CD8-positive, alpha-beta memory T cell (primary cell): ENCODE measurements at places on chromosomes 1 and 21. TPM values are rescaled to one million over a fixed set of nuclear protein-coding genes. Genes with fewer than 3 reads are reported as not detected.

The HSD11B1 gene
- total RNA-seq = 0.80 TPM

DNA sequence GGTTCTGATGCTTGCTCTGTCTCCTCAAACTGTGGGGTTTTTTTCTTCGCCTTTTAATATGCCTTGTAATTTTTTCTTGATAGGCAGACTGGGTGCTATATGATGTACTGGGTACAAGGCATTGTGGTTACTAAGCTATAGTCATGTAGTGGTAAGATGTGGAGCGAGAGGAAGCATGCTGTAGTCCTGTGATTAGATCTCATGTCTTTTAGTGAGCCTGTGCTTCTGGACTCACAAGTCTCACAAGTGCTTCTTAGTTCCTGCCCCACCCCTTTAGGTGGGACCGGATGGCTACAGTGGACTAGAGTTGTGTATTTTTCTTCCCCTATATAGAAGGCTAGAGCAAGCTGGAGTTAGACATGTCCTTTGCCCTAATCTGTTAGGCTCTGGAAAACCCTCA is 178.7 kb downstream of the DNM3 start:
- DNase-seq = no peak

- DNase-seq = no peak
Observed at GRCh38 chr1:32241001-32241763, 5.8 kb upstream of the FAM167B start.

The CD1D gene
- total RNA-seq = not detected

The PSRC1 gene
- 5.4 TPM for total RNA-seq

DNA sequence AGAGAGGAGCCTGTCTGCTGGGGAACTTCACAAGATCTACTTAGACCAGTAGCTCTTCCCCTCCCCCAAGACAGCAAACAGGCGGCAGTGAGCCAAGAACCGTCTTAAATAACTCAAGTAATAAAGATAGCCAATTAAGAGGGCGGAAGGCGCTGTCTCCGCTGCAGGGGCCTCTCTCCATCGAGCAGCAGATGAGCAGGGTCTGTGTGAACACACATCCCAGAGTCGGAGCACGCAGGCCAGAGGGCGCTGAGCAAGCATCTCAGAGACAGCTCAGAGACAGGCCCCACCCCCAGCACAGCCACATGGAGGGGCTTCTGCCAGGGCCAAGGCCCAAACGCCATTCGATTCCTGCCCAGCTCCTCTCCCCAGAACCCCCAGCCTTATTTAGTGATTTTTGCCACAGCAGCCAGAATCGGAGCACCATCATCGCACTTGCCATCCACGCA is 11.1 kb downstream of the IFFO2 start:
- DNase-seq = no peak

GRCh38 chr1:164562947-164563520 is 4.0 kb downstream of the PBX1 start:
- DNase-seq = no peak

The GJA4 gene
- total RNA-seq = not detected

The IFNAR2 gene
- 23.4 TPM for total RNA-seq

DNA sequence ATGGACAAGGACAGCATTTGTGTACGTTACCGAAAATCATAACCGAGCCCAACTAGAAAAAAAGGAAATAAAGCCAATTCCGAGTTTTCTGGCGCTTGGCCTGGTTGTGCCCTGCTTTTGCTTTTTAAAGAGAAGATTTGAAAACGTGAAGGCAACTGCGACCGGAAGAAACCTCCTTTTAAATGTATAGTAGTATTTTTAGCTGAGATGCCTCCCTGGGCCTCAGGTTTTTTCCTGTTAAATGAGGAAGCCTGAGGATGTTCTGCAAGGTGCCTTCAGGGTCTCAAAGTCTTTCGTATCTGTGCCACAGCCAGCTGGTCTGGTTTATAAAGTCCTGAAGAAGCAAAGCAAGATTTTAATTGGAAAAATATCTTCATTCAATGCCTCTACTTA is 371 bp upstream of the ODF2L start:
- no peak for DNase-seq

The LCE1B gene
- not detected for total RNA-seq

The ADAM30 gene
- total RNA-seq = not detected

DNA sequence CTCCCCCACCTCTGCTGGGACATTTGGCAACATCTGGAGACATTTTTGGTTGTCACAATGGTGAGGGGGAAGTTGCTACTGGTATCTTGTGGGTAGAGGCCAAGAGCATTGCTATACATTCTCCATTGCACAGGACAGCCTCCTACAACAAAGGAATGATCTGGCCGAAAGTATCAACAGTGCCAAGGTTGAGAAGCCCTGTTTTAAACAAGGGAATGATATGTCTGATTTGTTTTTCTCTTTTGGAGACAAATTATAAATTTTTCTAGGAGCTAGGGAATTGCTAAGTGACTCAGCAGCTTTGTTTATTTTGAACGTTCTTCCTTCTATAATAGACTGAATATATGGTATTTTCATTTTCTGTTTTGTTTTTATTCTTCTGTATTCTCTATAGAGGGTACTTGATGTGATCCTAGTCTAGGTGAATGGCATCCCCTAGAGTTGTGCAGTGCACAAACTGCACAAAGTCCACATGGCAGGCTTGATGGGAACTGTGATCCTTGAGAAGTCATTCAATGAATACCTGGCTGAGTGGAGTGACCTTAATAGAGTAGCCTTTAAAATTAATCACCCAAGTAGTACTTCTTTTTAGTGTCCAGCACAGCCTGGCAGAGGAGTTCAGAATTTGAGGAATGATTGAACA is 288.6 kb upstream of the USP24 start:
- DNase-seq = no peak

DNA sequence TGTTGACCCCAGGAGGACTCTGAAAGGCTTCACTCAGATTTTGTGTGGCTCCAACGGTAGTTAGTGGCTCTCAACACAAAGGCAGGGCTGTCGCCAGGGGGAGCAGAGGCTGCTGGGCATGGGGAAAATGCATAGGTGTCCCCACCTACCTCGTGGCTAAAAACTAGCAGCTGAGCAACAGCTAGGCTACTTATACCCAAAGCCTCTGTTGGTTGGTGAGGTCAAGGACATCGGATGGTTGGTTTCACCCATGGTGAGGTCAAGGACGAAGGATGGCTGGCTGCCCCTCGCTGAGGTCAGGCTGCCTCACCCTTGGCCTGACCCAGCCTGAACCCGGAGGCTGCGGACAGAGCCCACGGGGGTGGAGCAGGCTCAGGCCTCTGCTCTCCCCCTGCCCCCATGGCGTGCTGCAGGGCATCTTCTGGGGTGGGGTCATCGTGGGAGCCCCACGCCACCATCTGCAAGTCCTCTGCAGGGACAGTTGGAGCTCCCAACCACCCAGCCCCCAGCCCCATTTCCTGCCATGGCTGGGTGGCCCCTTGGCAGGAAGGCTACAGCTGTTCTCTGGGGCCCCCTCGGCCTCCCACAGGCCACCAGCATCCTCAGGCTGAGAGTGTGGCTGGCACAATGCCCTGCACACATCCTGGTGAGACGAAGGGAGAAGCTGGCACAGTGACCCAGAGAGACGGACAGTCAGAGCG is 8.5 kb upstream of the GNB1 start:
- no peak for DNase-seq

- DNase-seq = no peak
Observed at GRCh38 chr1:7490576-7490975, 280.5 kb upstream of the VAMP3 start.

DNA sequence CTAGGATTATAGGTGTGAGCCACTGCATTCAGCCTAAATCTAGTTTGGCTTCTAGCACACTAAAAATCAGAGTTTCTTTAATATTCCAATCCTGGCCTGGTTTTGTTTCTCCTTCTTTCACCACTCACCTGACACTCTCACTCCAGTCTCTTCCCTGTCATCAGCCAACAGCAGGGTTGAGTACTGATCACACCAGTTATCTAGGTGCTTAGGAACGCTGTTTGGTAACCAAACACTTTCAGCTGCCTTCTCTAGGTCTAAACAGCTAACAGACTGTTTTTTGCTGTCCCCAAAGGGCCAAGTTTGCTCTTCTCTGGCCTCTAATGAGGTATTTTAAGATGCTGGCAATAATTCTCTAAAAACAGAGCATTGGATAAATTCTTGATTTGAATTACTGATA is 17.7 kb upstream of the FRRS1 start:
- DNase-seq = no peak

DNA sequence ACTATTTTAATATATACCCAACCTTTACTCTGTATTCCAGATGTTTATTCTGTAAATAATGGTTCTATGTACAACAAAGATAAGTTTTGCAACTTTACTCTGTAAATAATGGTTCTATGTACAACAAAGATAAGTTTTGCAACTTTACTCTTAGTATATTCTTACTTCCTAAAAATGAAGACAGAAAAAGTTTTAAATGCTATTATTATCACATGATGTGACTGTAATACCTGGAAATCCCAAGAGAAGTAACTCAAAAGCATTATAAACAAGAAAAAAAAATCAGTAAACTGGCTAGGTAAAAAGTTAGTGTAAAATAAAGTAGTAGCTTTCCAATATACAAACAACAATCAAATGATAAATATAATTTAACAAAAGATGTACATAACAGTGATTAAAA is 18.5 kb upstream of the EXO1 start:
- DNase-seq = no peak

DNA sequence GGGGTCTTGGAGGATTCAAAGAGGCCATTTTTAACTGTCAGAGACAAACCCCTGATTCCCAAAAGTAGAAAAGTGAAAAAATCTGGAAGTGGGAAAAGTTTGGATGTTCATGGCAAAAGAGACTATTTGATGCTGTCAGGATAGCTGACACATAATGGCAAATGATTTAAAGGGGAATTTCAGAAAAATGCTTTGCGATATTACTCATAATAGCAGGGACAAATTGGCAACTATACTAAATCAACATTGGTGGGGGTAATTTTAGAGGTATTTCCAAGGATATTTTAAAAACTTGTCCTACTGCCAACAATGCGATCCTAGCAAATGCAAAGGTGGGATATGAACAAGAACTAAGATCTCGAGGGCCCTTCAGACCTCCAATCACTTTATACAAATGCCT is 5.3 kb upstream of the GSTM4 start:
- DNase-seq = no peak

The HTR6 gene
- not detected for total RNA-seq

- DNase-seq = no peak
Observed at GRCh38 chr1:151368393-151369301, 3.9 kb downstream of the SELENBP1 start.

GRCh38 chr1:19582318-19582717 is 61.8 kb upstream of the NBL1 start:
- peak; percentile 68 for DNase-seq

DNA sequence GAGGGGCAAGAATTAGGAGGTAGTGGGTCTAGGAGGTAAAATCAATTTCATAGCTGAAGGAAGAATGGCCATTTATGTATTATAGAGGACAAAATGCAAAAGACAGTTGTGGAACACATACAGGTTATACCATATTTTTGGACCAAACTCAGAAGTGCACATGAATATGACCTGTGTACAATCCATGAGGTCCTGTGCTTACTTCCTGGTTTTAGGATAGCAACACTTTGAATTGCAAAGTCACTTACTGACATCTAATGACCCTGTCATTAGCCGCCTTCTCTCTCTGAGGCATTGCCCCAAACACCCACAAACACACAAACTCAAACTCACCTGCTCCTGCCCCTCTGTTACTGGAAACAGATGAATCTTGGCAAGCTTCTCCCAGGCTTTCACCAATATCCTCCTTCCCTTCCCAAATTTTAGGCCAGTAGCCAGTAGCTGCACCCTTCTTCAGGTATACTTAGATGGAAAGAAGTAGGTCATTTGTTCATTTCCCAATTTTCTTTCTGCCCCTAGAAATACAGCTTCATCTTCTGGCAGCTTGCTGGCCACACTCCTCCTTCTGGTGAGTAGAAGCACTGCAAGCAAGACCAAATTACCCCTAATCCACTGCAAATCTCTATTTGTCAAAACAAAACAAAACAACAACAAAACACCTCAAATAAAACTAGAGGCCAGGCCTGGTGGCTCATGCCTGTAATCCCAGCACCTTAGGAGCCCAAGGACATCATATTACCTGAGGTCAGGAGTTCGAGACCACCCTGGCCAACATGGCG is 13.7 kb upstream of the RPL5 start:
- no peak for DNase-seq

- no peak for DNase-seq
Observed at GRCh38 chr1:237478842-237479241, 411.9 kb downstream of the ZP4 start.

The TMEM81 gene
- total RNA-seq = 4.6 TPM

The PITHD1 gene
- 105 TPM for total RNA-seq

DNA sequence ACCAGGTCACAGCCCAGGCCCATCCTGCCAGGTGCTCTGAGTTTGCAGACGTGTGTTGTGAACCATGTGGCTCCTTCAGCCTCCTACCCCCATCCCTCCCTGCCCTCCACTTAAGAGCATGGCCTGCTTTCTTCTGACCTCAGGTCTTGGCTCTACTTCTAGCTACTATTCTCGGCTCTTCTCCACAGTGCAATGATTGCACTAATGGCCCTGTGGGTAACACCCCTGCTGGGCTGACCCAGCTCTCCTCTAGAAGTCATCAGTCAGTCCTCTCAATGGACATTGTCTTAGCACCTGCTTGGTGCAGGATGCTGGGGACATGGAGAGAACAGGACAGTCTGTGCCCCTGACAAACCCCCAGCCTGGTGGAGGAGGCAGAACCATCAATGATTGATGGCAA is 22.2 kb upstream of the IFFO2 start:
- DNase-seq = no peak

DNA sequence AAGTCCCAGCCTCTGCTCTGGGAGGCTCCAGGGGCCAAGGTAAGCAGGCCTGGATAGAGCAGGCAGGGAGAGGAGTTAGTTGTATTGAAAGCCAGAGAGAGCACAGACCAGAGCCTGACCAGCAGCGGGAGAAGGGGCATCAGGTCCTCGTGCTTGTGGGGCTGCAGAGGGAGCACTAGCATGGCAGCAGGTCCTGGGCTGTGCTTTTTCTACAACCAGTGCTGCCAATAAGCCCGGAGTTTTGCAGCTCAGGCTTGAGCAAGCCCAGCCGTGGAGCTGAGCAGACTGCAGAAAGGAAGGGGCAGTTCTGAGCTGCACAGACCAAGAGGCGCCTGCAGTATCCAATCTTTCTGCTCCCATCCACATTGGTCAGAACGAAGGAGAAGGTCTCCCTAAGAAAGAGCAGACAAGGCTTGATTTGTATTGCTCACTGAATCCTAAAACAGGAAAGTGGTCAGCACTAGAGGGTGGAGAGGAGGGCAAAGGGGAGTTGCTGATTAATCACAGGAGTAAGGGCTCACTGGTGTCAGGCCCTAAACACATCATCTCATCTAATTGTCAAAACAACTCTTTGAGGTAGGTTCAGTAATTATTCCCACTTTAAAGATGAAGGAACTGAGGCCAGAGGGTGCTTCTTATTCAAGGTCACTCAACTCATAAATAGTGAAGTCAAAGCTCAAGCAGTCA is 2.7 kb downstream of the DENND2D start:
- DNase-seq = peak; percentile 78
